NCI-H1092 (cell line): ENCODE measurements at places on chromosomes 1 and 21.

- DNase-seq, result no peak
Measured at GRCh38 chr1:176866011-176866714, 298.3 kb downstream of the ASTN1 start.

DNA sequence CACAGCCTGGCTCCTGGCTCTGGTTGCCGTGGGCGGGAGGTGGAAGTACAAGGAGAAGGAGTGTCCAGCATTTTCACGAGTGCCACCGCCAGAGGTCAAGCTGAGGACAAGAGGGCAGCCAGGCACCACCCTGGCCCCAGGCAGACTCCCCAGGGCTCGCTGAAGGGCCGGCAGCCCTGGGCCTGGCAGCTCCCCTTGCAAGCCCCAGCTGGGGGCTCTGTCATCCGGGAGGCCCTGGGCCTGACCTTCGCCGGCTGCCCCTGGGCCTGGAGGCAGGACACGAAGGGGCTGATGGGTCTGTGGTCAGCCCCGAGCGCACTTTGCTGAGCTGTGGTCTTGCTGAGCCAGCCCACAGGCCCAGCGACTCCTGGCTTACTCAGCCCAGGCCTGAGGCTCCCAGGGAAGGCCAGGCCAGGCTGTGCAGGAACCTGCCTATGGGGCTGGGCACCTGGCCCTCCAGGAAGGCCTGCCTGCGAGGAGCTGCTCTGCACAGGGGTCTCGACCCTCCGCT lies 74.8 kb downstream of the MORN1 start:
- no peak for DNase-seq

- no peak for DNase-seq
Measured at GRCh38 chr1:219312967-219313366, 139.3 kb downstream of the LYPLAL1 start.

GRCh38 chr1:165856606-165857005 lies 29.2 kb downstream of the UCK2 start:
- DNase-seq, result no peak

GRCh38 chr1:19765623-19766022 lies 34.1 kb downstream of the TMCO4 start:
- no peak for DNase-seq
